ENCODE measurements at places on chromosomes 16 and 17. TPM values are rescaled to one million over a fixed set of nuclear protein-coding genes. Genes with fewer than 3 reads are reported as not detected.
A peak's percentile ranks its signal among the peaks of the same experiment; 100 is the strongest.

GRCh38 chr16:6081320-6081976 is 983.9 kb upstream of the EEF2KMT start:
- DNase-seq = peak; percentile 53

GRCh38 chr17:7459961-7460545 is 15.2 kb downstream of the CHRNB1 start:
- no peak for DNase-seq

The CHST5 gene
- total RNA-seq = 0.24 TPM

DNA sequence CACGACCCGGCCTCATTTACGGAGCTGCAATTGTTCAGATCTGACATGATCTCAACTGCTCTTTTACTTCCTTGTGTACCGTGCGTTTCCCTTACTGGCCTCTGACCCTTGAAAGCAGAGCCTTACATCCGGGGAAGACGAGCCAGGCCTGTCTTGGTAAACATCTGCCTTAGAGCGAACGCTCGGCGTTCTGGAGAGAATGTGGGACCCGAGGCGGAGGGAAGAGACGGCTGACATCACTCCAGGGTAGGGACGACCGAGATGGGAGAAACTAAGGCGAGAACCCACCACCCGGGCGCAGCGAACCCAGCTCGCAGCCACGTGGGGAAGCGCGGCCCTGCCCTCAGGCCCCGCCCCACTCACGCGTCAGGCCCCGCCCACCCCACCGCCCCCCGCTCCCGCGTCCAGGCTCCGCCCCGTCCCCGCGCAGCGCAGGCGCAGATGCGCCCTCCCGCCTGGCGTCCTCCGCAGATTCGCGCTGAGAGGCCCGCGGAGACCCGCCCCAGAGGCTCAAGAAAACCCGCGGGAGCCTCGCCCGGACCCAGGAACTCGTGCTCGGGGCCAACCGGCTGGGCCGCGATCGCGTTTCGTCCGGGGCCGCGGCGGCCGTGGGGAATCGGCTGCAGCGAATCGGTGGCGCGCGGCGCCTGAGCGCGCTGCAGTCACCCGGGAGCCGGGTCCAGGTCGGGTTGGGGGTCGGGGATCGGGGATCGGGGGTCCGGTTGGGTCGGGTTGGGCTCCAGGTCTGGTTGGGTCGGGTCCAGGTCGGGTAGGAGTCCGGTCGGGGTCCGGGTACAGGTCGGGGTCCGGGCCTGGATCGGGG is at the start of gene TELO2:
Gene TELO2, plus strand, starts transcription at position 438 of the 823 bp plus-strand sequence. CDS start 922 bp downstream, outside the sequence.
- DNase-seq = peak; percentile 77

DNA sequence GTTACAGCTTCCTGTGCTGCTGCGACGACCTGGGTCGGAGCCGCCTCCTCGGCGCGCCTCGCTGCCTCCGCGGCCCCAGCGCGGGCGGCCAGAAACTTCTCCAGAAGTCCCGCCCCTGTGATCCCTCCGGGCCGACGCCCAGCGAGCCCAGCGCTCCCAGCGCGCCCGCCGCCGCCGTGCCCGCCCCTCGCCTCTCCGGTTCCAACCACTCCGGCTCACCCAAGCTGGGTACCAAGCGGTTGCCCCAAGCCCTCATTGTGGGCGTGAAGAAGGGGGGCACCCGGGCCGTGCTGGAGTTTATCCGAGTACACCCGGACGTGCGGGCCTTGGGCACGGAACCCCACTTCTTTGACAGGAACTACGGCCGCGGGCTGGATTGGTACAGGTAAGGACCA is 746 bp downstream of the HS3ST2 start:
- no peak for DNase-seq

DNA sequence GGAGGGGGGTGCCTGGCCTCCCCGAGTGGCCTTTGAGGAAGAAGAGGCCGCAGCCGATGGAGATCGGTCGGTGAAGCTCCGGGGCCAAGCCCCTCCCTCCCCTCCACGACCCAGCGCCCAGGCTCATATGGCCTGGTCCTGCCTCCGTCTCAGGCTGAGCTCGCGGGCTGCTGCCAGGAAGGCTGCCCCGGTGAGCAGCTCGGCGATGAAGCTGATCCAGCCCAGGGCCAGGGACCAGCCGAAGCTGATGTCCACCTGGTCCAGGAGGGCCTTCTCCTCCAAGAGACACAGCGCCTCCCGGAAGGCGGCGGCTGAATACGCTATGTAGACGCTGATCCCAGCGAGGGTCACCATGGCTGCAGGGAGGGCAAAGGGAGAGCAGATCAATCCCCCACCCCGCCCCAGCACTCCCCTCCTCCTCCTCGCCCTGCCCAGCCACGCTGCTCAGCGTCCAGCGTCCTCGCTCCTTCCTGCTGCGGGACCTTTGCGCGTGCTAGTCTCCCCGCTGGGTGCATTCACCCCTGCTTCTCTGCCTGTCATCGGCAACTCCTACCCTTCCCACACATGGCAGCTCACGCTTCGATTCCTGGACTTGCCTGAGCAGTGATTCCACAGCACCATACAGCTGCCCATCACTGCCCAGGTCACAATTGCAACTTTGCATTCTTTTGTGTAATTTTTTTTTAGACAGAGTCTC is 20.5 kb downstream of the TMEM114 start:
- no peak for DNase-seq

The NOMO2 gene
- 113 TPM for total RNA-seq

- no peak for DNase-seq
Measured at GRCh38 chr16:86430814-86431213, 79.5 kb upstream of the FOXF1 start.

DNA sequence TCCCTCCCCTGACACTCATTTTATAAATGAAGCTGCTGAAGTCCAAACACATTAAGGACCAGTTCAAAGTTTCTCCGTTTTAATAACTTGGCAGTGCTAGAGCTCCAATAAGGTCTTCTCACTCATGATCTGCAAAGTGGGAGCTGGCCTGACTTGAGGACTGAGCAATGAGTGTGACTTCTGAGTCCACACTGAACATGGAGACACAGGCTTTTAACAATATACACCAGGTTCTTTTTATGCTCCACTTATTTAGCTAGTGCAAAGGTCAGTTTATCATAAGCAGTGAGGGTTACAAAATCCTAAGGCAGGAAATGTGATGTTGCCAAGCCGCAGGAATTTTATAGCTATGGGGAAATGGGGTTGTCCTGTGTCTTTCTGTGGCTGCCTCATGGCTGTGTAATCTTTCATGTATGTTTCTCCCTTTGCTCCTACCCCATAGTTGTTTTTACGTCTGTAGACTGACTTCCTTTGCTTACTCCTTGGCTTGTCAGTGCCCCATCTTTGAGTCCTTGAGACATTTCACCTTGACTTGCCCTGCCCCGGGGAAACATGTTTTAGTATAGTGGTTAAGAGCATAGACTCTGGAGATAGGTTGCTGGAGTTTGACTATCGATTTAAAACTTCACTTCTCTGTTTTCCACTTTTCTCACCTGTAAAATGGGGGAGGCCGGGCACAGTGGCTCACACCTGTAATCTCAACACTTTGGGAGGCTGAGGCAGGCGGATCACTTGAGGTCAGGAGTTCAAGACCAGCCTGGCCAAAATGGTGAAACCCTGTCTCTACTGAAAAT is 12.2 kb upstream of the MMD start:
- DNase-seq = no peak

The MT1F gene
- total RNA-seq = 6.3 TPM

The TMEM107 gene
- 24.6 TPM for total RNA-seq

The ZNF597 gene
- total RNA-seq = 2.2 TPM

DNA sequence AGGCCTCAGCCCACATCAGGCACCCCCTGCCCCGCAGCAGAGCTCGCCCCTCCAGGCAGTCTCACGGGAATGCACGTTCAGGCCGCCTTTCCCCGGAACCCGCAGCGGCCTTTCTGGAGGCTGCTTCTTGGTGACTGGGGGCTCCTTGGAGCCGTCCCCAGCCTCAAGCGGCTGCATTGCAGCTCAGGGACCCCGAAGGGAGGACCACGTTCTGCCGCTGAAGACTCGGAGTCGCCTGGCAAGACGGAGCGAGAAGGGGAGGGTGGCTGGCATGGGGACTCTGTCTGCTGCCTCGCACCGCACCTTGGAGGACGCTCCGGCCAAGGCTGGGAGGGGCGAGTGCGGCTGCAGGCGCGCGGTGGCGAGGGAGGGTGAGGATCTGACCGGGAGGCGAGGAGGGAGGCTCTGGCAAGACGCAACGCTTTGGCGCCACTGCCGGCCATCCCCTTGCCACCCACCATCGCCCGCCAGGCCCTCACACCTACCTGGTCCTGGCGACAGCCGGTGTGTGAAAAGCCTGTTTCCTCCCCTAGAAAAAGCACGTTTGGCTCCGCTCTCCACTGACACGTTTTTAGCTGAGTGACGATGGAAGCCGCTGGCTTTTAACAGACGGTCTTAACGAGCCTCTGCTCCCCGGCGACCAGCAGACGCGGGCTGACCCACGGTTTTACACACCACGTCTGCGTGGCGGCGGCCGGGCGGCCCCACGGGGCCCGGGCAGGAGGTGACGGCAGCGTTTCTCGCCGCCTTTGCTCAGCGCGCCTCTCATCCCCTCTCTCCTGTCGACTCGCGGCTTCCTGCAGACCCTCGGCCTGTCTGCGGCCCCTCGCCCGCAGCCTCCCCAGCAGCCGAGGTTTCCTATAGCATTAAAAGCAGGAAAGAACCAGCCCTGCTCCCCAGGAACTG is 16.7 kb upstream of the GNG13 start:
- DNase-seq = no peak

GRCh38 chr17:32110596-32110995 is 31.7 kb upstream of the RHOT1 start:
- no peak for DNase-seq

GRCh38 chr16:76222853-76223252 is 54.3 kb upstream of the CNTNAP4 start:
- DNase-seq = no peak

DNA sequence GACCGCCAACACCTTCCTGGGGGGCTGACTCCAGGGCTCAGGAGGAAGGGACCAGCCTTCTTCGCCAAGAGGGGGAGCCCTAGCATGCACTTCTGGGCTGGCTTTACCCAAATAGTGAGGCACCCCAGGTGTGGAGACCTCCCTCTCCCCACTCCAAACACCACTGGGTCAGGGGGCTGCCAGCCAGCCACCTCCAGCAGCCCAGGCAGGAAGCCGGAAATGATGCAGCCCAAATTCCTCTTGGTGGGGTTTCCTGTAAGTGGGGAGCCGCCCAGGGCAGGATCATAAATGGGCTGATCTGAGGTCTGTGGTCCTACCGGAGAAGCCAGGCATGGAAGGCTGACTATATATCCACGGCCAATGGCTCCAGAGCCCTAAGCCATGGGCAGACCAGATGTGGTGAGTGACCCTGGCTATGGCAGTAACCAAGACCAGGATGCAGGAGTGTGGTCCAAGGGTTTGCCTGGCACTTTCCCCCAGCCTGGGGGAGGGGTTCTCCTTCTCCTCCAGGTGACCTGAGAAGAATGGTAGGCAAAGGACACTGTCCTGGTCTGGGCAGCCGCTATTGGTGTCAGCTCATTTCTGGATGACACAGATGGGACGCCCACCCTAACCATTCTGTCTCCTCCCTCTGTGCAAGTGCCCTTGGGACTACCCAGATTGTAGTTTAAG is 4.2 kb downstream of the GIT1 start:
- no peak for DNase-seq

The CCL7 gene
- not detected for total RNA-seq

The OTOA gene
- total RNA-seq = 0.07 TPM

The GRIN2A gene
- total RNA-seq = 1.7 TPM

- no peak for DNase-seq
Measured at GRCh38 chr17:80780381-80781198, 211.1 kb upstream of the CHMP6 start.

DNA sequence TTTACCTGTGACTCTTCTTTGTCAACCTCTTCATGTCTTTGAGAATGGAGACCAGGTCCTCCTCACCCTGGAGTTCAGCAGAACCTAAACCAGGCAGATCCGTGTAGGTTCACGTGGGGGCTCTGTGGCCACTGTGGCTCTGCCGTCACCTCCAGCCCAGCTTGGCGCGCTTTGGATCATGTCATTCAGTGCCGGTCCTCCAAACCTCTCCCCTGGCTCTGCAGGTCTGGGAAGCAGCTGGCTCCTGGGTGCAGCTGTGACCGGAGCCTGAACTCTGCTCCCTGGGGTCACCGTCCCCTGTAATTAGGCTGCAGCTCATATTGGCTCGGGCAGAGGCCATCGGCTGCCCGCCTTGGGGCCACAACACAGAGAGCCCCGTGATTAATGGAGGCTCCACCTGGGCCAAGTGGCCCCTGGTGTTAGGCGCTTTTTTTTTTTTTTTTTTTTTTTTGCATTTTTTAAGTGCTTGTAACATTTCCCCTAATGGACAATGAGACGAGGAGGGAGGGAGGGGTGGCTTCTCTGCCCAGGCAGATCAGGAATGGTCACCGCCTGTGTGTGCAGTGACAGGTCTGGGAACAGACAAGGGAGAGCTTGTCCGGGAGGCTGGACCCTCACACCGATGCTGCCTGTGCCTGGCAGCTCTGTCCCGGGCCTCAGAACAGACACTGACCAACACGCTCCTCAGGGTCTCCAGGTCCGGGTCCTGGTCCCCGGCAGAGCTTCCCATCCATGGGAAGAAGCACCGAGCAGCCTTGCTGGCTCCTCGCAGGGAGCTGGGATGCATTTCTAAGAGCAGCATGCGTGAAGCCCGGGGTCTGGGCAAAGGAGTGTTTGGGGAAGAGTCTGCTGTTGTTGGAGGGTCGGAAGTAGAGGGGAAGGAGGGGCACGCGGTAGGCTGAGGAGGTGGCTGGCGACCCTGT is 247.9 kb downstream of the SEC14L1 start:
- DNase-seq = no peak

The CBFA2T3 gene
- 12.9 TPM for total RNA-seq

The TBC1D3I gene
- 1.9 TPM for total RNA-seq

- DNase-seq = no peak
Measured at GRCh38 chr17:5700745-5701144, 116.4 kb upstream of the NLRP1 start.

The SYNGR3 gene
- total RNA-seq = 3.3 TPM

DNA sequence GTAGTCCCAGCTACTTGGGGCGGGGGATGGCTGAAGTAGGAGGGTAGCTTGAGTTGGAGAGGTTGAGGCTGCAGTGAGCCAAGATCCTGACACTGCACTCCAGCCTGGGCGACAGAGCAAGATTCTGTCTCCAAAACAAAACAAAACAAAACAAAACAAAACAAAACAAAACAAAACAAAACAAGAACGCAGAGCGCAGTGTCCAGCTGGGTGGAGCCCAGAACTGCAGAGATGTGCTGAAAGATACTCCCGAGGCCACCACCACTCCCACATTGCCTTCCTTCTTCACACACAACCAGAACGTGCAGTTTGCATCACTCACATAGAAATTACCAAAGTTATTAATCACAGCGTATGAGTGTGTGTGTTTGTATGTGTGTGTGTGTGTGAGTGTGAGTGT is 222.9 kb upstream of the ASIC2 start:
- DNase-seq = no peak

The WNT9B gene
- 0.98 TPM for total RNA-seq

Measured in progenitor cell of endocrine pancreas (in vitro differentiated cells).